ENCODE measurements at places on chromosomes 13 and 19.

GRCh38 chr13:113653264-113654174, 4.5 kb downstream of the ATP4B start:
- no peak overlapping the region for H3K4me3 ChIP-seq
- no peaks in the 10 kb centered on the region for H3K4me1 ChIP-seq
- H3K27ac ChIP-seq: no peak overlapping the region
- no peaks in the 10 kb centered on the region for H3K36me3 ChIP-seq
- DNase-seq: no peak

- H3K27ac ChIP-seq: peak within 1 kb of the TSS; percentile 91
- H3K4me1 ChIP-seq: peaks cover 8% of the 10 kb centered on the region
- H3K27me3 ChIP-seq: no peaks in the 10 kb centered on the region
- H3K4me3 ChIP-seq: peak within 1 kb of the TSS; percentile 40
- peaks cover 2% of the 10 kb centered on the region for H3K36me3 ChIP-seq
- peak; percentile 99 for DNase-seq
These were observed at the start of gene FUZ for GRCh38 chr19:49812997-49813861. FUZ (minus strand) TSS chr19:49813292; CDS start chr19:49813106, 186 bp downstream.

- H3K27me3 ChIP-seq: no peaks in the 10 kb centered on the region
- peaks cover 3% of the 10 kb centered on the region for H3K4me1 ChIP-seq
- no peak overlapping the region for H3K27ac ChIP-seq
- DNase-seq: no peak
- H3K36me3 ChIP-seq: no peaks in the 10 kb centered on the region
These were observed 663 bp upstream of the GGACT start for GRCh38 chr13:100589178-100589725.

GRCh38 chr13:28728642-28729041, 9.9 kb upstream of the SLC46A3 start:
- H3K27ac ChIP-seq: no peak overlapping the region
- H3K4me1 ChIP-seq: no peaks in the 10 kb centered on the region
- no peak overlapping the region for H3K4me3 ChIP-seq
- no peak for DNase-seq
- no peaks in the 10 kb centered on the region for H3K36me3 ChIP-seq
- H3K27me3 ChIP-seq: peaks cover 4% of the 10 kb centered on the region

GRCh38 chr19:33406521-33407139, 33.1 kb downstream of the CEBPG start:
- no peaks in the 10 kb centered on the region for H3K36me3 ChIP-seq
- H3K27ac ChIP-seq: no peak overlapping the region
- peak; percentile 21 for DNase-seq

DNA sequence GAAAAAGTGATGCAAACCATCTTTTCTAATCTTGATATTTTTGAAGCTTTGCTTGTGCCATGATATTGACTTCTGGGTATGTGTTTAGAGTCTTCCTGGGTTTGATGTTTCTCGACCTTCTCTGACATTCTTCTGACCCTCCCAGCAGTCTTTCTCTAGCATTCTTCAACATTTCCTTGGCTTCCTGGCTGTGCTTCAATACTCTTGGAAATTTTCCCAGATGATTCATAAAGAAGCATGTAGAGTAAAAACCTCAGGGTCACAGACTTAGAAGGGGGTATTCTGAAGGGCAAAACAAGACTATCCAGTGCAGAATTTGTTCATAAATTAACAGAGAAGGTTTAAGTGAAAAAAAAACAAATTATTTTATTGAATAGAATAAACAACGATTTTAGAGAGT, 946.3 kb upstream of the PCDH9 start:
- H3K4me1 ChIP-seq: no peaks in the 10 kb centered on the region
- peak; percentile 89 for DNase-seq
- no peaks in the 10 kb centered on the region for H3K27me3 ChIP-seq
- no peak overlapping the region for H3K4me3 ChIP-seq
- no peak overlapping the region for H3K27ac ChIP-seq

DNA sequence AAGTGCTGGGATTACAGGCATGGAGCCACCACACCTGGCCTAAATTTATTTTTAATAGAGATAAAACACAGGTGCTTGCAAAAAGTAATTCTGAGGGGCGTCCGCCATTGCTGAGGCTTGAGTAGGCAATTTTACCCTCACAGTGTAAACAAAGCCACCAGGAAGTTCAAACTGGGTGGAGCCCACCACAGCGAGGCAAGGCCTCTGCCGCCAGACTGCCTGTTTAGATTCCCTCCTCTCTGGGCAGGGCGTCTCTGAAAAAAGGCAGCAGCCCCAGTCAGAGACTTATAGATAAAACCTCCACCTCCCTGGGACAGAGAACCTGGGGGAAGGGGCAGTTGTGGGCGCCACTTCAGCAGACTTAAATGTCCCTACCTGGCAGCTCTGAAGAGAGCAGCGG, 50.7 kb downstream of the B3GLCT start:
- no peaks in the 10 kb centered on the region for H3K36me3 ChIP-seq
- no peak overlapping the region for H3K4me3 ChIP-seq
- H3K4me1 ChIP-seq: no peaks in the 10 kb centered on the region
- DNase-seq: no peak
- no peak overlapping the region for H3K27ac ChIP-seq

GRCh38 chr13:28239374-28239773, 101.0 kb downstream of the PAN3 start:
- H3K36me3 ChIP-seq: no peaks in the 10 kb centered on the region
- H3K4me3 ChIP-seq: no peak overlapping the region
- no peak for DNase-seq
- H3K4me1 ChIP-seq: no peaks in the 10 kb centered on the region
- H3K27me3 ChIP-seq: no peaks in the 10 kb centered on the region

- no peaks in the 10 kb centered on the region for H3K36me3 ChIP-seq
- peak; percentile 61 for DNase-seq
- peaks cover 3% of the 10 kb centered on the region for H3K4me1 ChIP-seq
- H3K27ac ChIP-seq: no peak overlapping the region
- no peak overlapping the region for H3K4me3 ChIP-seq
These were observed 9.8 kb upstream of the ALOX5AP start for GRCh38 chr13:30725326-30726085.

DNA sequence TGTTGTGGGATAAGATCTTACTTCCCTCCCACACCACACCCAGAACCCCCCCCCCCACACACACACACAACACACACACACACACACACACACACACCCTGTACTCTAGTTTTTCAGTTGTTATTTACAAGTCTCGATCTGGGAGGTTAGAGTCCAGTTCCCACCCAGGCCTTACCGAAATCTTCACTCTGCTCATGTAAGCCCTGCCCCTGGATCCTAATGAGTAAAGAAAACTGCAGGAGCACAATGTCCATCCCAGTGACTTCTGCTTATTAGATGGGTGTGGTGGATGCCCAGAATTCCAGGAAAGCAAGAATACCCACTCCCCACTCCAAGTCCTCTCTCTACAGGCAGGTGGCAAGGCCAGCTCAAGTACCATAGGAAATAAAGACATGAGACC, 23.0 kb downstream of the STARD13 start:
- DNase-seq: no peak
- H3K4me1 ChIP-seq: peaks cover 37% of the 10 kb centered on the region
- H3K36me3 ChIP-seq: no peaks in the 10 kb centered on the region

GRCh38 chr19:1250437-1251260, 2.3 kb downstream of the MIDN start:
- peaks cover 33% of the 10 kb centered on the region for H3K36me3 ChIP-seq
- peak overlapping the region; percentile 97 for H3K27ac ChIP-seq
- peaks cover 24% of the 10 kb centered on the region for H3K4me1 ChIP-seq
- DNase-seq: peak; percentile 85
- no peaks in the 10 kb centered on the region for H3K27me3 ChIP-seq
- H3K4me3 ChIP-seq: peak overlapping the region; percentile 92

GRCh38 chr19:38125238-38125637, 98.8 kb downstream of the DPF1 start:
- no peak overlapping the region for H3K4me3 ChIP-seq
- peaks cover 5% of the 10 kb centered on the region for H3K36me3 ChIP-seq
- no peak for DNase-seq

DNA sequence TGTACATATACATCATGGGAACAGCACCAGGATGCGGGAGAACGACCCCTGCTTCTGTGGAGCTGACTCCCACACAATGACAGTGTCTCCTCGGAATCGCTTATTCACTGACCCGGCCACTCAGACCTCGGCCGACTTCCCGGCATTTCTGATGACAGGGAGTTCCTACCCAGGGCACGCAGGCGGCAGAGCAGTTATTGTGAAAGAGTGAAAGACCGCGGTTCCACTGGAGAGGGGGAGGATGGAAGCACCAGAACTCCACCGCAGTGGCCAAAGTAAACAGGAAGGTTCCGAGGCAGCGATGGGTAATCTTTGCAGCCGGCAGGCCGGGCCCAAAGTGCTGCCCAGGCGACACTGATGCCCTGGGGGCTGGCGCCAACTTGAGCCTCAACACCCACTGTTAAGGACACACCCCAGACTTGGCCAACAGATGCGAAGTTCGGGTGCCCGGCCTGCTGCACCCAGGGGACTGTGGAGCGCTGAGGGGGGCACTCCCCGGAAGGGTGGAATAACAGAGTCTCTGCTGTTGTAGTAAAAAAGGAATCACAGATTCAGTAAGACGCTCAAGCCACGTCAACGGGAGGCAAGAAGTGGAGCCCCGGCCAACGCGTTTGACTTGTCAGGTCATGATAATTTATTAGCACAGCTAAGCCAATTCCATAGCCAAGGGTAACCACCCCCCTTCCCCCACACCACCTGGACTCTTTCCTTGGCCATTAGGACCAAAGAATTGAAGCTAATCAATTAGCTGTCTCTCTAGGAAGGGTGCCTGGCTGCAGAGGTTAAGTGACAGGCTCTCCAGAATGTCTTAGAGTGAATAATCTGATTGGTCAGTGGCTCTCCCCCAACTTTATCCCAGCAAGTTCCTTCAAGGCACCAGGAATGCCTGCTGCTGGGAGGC, 5.8 kb downstream of the MLLT1 start:
- peaks cover 55% of the 10 kb centered on the region for H3K4me1 ChIP-seq
- peak overlapping the region; percentile 96 for H3K27ac ChIP-seq
- peak; percentile 91 for DNase-seq

GRCh38 chr13:28885181-28885580, 65.0 kb downstream of the MTUS2 start:
- no peaks in the 10 kb centered on the region for H3K36me3 ChIP-seq
- no peak overlapping the region for H3K27ac ChIP-seq
- no peaks in the 10 kb centered on the region for H3K4me1 ChIP-seq
- no peak for DNase-seq
- no peak overlapping the region for H3K4me3 ChIP-seq

- no peaks in the 10 kb centered on the region for H3K27me3 ChIP-seq
- no peak overlapping the region for H3K4me3 ChIP-seq
- DNase-seq: no peak
- peaks cover 59% of the 10 kb centered on the region for H3K36me3 ChIP-seq
- no peaks in the 10 kb centered on the region for H3K4me1 ChIP-seq
These were observed 29.5 kb downstream of the UPF1 start for GRCh38 chr19:18861235-18861634.

GRCh38 chr13:35211949-35212348, 264.5 kb downstream of the MAB21L1 start:
- no peak overlapping the region for H3K4me3 ChIP-seq
- no peaks in the 10 kb centered on the region for H3K4me1 ChIP-seq
- no peak for DNase-seq
- no peaks in the 10 kb centered on the region for H3K36me3 ChIP-seq

GRCh38 chr19:2982983-2983350, 5.6 kb downstream of the TLE6 start:
- DNase-seq: peak; percentile 84
- peaks cover 7% of the 10 kb centered on the region for H3K27me3 ChIP-seq
- H3K4me3 ChIP-seq: no peak overlapping the region
- H3K4me1 ChIP-seq: peaks cover 11% of the 10 kb centered on the region
- H3K27ac ChIP-seq: peak overlapping the region; percentile 78

GRCh38 chr19:33812388-33813330, 16.0 kb downstream of the KCTD15 start:
- no peaks in the 10 kb centered on the region for H3K27me3 ChIP-seq
- no peak for DNase-seq
- no peaks in the 10 kb centered on the region for H3K4me1 ChIP-seq
- no peaks in the 10 kb centered on the region for H3K36me3 ChIP-seq
- no peak overlapping the region for H3K27ac ChIP-seq
- H3K4me3 ChIP-seq: no peak overlapping the region

DNA sequence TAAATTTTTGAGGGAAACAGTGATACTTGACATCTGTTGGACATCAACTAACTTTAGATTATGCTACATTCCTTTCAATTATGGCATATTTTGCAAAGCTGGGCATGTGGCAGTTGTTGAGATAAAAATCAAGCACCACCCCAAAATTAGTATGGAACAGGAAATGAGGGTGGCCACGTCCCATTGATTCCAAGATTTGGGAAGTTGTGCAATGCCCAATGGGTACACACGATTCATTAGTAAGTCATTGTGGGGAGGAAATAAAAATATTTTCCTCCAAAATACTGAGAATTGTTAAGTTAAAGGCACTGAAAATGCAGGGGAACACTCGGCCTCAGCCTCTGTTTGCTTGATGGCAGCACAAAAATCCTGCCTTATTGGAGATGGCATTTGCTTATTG, 7.6 kb downstream of the ERICH6B start:
- no peak overlapping the region for H3K4me3 ChIP-seq
- H3K4me1 ChIP-seq: no peaks in the 10 kb centered on the region
- no peaks in the 10 kb centered on the region for H3K36me3 ChIP-seq
- DNase-seq: no peak
- peaks cover 4% of the 10 kb centered on the region for H3K27me3 ChIP-seq
- no peak overlapping the region for H3K27ac ChIP-seq

DNA sequence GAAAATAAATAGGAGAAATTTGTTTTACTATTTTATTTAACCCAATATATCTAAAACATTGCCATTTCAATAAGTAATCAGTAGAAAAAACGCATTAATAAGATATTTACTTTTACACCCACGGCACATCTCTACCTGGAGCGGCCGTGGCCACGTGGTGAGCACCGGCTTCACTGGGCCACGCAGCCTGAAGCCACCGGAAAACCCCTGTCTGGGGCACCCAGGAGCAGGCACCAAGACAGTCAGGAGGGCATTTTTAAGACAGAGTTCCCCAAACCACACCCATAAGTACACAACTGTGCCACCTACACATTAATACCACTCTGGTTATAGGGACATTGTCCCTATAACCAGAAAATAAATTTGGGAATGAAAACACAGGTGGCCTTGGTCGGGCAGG, 80.9 kb downstream of the SPACA7 start:
- H3K4me1 ChIP-seq: no peaks in the 10 kb centered on the region
- no peaks in the 10 kb centered on the region for H3K36me3 ChIP-seq
- H3K4me3 ChIP-seq: no peak overlapping the region
- no peak overlapping the region for H3K27ac ChIP-seq
- no peak for DNase-seq

DNA sequence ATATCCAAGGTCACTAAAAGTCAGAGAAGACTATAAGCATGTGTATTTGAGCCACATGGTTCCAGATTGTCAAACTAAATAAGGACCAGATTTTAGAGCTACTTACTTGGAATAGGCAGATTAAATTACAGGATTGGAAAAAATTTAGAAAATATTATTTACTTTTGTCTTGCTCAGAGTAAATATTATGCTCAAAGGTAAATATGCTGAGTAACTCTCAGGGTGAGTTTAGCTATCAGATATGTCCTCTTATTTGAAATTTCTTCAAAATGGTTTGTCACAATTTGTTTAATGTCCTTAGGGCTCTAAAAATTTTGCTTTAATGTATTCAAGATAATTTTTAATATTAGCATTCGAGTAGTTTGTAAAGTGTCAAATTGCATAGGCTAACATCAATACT, 2455.2 kb downstream of the PCDH9 start:
- no peak overlapping the region for H3K27ac ChIP-seq
- H3K4me1 ChIP-seq: no peaks in the 10 kb centered on the region
- DNase-seq: no peak
- no peaks in the 10 kb centered on the region for H3K27me3 ChIP-seq
- H3K36me3 ChIP-seq: no peaks in the 10 kb centered on the region

All from fibroblast of lung (primary cell).